Activated CD4-positive, alpha-beta T cell treated with anti-CD3 and anti-CD28 coated beads, Interleukin-2, amount 50 U/mL, for 24 hours (primary cell): ENCODE measurements at places on chromosomes 2 and 18.

DNA sequence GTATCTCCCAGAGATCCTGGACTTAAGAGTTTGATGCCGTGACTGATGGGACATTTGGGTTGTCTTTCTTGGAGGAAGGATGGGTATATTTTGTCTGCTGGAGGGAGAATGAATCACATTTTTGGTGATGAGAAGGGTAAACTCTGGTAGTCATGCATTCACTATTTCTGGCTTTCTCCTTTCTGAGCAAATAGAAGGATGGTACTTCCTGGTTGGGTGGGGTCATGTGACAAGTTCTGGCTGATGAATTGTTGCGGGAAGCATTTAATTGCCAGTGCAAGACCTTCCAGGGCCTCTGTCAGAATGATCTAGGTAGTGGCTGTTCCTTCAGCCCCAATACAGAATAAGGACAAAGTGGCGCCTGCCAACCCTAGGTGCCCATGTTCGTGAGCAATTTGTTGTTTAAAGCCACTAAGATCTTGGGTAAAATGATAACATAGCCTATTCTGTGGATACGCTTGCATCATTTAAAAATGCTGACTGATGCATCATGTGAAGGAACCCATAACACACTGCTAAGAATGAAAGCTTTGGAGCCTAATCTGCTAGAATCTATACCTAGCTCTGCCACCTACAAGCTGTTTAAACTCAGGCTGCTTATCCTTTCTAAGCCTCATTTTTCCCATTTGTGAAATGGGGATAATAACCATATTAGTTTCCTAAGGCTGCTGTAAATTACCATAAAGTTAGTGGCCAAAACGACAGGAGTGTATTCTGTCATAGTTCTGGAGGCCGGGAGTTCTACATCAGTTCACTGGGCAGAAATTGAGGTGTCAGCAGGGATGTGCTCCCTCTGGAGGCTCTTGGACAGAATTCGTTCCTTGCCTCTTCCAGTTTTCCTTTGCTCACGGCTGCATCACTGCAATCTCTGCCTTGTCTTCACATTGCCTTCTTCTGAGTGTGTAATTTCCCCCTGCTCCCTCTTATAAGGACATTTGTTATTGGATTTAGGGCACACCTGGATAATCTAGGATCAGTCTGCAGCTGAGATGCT is 281.3 kb downstream of the AGPS start:
- no peak for DNase-seq

DNA sequence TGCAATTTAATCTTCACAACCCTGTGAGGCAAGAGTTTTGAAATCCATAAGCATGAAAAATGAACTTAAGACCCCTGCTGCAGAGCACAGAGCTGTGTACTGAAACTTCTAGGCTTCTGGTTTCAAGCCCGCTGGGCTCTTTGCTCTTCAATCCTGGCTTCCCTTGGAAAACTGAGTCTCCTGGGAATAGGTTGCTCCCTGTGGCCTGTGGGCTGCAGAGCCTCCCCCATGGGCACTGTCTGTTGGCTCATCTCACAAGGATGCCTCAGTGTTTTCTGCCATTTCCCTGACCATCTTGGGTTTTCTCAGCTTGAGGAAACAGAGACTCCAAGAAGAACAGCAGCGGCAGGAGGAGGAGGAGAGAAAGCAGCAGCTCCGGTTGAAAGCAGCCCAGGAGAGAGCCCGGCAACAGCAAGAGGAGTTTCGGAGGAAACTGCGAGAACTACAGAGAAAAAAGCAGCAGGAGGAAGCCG is 44.5 kb downstream of the SUMO1 start:
- DNase-seq: no peak

DNA sequence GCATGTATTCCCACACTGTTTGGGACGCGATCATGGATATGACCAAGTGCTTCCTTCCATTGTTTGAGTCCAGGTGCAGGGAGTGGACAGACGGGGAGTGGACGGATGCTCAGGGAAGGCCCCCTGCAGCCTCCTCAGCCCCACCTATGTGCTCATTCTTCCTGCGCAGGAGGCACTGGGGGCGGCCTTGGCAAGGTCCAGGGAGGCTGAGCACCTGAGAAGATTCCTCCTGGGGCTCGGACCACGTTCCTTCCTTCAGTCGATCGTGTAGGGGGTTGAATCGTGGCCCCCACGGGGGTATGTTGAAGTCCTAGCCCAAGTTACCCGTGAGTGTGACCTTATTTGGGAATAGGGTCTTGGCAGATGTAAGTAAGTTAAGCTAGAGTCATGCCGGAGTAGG is 60.4 kb downstream of the ASB1 start:
- DNase-seq: no peak

- no peak for DNase-seq
Observed at GRCh38 chr2:238098901-238099713, 1.0 kb upstream of the ESPNL start.

- DNase-seq: no peak
Observed at GRCh38 chr2:78218066-78218465, 695.9 kb upstream of the LRRTM4 start.

- no peak for DNase-seq
Observed at GRCh38 chr2:179124282-179124681, 74.3 kb upstream of the CCDC141 start.

DNA sequence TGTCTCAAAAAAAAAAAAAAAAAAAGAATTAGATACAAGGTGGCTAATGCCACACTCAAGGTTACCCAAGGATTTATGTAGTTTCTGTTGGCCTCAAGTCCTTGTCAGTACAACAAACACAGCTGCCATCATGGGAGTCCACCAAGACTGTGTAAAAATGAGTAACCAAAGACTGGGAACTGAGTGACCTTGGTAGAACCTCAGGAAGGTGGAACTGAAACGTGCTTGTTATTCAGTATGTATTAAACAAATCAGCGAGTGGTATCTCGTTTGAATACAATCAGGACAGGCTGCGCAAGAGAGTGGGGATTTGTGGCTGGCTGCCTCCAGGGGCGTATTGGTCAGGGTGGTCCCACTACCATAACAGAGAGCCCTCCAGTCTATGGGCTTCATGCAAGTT is 1.6 kb upstream of the SFTPB start:
- DNase-seq: no peak

- no peak for DNase-seq
Observed at GRCh38 chr2:38037325-38037724, 38.6 kb downstream of the CYP1B1 start.

DNA sequence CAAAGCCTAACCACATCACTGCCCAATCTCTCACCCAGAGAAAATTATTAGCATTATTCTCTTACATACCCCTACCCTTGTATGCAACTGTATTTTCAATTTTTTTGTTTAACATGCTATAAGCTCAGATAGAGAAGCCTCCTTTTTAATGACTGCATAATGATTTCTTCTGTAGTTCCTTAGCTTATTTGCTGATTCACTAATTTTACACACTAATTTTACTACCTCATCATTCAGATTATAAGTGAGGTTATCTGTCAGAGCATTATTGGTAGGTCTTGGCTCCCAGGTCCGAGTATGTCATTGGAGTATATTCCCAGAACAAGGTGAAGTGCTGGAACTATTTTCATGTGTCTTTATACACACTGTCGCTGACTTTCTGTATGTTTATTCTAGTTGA is 45.4 kb downstream of the RHBDD1 start:
- DNase-seq: no peak

DNA sequence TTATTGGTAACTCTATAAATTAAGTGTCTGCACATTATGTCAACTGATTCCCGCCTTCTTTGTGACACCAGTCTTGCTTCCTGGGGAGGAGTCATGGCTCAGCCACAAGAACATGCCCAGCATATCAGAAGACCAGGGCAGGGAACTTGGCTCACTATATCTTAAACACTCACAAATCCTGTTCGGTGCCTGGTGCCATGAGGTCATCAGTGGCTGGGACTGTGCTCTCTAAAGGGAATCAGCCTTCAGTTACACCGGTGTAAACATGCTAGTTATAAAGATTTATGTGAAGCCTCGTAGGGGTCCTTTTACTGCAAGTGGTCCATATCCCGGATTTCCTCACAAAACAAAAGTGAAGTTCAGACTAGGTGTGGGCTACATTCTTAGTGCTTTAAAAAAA is 73.1 kb upstream of the ZNF521 start:
- no peak for DNase-seq

DNA sequence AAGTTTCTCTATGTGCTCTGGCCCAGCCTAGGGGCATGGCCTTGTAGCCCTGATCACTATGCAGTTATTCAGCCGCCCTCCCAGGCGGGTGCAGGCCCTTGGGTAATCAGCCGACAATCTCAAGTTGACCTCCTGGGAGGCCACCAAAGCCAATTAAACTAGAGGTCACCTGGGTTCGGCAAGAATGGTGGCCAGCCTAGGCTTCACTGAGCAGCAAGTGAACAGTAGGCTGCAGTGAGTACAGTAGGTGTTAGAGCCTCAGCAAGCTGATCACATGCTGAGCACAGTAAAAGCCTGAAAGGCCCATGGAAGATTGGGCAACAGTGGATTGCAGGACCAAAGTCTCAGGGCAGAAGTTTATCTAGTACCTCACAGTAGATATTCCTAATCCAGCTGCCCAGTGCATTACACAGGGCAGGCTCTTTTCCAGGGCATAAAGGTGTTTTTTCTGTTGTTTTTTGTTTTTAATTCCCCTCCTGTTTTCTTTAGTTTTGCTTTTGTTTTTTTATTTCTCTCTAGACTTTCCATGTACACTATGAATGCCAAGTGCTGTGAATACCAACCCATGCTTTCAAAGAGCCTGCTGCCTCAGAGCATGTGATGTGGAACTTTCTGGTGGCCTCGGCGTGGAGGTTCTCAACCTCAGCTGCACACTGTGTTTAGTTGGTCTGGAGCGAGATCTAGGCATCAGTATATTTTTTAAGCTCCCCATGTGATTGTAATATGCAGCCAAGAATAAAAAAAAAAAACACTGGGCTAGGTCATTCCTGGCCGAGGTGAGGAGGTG is 55.9 kb upstream of the ATL2 start:
- DNase-seq: no peak

DNA sequence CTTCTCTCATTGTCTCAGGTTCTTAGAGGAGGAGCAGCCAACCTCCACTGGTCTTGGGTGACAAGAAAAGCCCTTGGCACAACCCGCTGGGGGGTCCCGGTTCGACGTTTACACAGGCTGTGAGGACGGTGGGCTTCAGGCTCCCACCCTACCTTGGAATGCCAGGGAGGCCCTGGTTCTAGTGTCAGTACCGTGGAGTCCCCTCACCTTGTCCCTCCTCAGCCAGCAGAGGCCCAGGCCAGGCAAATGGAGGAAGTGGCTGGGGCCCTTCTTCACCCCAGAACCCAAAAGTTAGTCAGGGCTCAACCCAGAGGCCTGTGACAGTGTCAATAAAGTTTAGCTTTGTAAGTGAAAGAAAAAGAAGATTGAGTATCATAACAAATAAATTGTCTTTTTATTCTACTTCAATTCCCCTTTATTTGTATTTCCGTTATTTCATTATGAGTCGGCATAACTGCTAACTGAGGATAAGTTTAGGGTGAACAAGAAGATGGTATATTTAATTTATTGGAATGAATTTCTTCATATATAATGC is 62.6 kb upstream of the ZSWIM2 start:
- no peak for DNase-seq

DNA sequence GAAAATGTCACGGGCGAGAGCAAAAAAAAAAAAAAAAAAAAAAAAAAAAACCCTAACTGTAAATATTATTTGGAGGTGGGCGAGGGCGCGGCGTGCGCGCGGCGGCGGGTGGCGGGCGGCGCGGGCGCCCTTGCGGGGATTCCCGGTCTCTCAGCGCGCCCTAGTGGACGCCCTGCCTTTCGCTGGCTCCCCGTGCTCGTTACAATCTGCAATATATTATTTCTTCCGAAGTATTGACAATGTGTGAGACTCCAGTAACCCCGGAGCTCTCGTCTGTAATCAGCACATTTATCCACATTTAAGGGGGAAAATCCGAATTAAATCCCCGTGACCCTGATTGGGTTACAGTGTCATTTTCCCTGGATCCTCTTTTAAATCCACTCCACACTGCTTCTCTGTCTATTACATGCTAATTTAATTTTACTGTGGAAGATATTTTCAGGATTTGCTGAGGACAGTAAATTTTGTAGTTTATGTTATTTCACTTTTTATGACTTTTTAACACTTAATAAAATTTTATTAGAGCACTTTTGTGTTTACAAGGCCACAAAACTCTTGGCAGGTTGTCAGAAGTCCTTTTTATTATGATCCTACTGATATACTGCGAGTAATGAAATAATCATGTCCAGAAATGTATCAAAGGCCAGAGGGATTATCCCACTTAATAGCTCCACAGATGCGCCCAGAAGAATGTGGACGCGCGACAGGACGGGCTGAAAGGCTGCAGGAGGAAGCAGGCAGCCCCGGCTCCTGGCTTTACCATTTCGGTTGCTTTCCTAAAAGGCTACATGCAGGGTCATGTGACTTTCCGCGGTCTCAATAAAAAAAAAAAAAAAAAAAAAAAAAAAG is 369.1 kb downstream of the MTX2 start:
- no peak for DNase-seq

GRCh38 chr18:58132595-58133261 is 88.7 kb downstream of the NEDD4L start:
- DNase-seq: no peak

DNA sequence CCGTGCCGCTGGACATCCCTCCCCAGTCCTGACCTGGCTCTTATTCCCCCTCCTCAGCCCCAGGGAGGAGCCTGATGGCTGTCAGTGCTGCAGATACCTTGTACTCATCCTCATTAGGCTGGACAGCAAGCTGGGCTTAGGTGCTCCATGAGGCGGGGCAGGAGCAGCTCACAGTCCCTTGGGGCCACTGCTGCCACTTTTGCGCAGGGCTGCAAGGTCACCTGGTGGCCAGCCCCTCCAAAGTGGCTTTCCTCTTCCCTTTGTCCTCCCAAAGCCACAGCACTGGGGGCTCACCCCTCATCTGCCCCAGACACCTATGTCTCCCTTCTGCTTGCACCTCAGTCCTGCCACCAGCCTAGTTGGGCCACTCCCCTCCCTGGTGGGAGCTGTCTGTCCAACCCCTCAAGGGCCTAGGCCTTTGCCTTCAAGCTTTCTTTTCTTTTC is 60.8 kb downstream of the FAM168B start:
- DNase-seq: no peak

DNA sequence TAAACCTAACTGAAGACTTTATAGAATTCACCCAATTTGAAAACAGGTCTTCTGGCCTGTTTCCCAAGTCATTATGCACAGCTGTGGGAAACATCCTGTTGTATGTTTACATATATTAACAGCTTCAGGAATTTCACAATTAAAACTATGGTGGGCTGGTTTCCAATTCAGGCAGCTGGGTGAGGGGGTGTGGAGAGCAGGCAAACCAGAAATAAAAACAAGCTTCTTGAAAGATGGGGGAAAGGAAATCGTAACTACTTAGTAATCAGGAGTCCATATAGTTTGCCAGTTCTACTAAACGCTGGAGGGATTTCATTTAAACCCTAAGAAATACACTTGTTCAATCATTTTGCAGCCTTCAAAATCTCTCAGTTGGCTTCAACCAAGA is 22.8 kb downstream of the ATP8B1 start:
- no peak for DNase-seq

DNA sequence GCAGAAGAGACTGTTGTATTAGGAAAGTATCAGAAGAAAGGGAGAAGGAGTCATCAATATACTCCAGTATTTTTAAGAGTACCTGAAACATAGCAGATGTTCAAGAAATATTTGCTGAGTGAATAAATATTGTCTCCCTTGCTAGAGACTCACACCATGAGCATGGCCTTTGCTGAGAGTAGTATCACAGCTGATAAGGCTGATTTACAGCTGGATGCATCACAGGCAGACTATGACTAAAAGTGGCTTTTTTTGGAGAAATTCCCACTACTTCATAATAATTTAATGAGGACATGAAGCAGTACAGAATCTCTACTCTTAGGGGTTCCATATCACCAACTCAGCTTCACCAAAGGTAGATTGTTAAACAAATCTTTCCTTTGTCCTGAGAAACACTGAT is 373.3 kb downstream of the RBM43 start:
- DNase-seq: no peak
